ENCODE measurements at places on chromosomes 2 and 18.

GRCh38 chr2:19312949-19313348, 45.5 kb downstream of the OSR1 start:
- DNase-seq, result peak; percentile 77

- no peak for DNase-seq
These were observed 26.8 kb upstream of the IL1RL1 start for GRCh38 chr2:102284611-102285010.

DNA sequence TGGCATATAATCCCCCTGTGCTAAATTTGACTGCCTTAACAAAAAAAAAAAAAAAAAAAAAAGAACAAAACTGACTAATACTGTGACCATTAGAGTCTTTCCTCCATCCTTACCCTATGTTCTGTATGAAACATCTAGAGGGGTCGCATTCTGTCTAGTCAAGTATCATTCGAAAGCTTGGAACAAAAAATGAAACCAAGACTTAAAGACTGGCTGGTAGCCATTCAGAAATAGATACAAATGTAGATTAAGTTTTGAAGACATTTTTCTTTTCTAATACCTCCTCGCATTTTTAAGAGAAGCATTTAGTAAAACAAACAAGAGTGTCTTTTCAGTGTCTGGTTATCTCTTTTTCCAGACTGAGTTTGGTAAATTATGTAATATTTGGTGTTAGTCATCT, 66.7 kb downstream of the SPATS2L start:
- DNase-seq, result peak; percentile 28

DNA sequence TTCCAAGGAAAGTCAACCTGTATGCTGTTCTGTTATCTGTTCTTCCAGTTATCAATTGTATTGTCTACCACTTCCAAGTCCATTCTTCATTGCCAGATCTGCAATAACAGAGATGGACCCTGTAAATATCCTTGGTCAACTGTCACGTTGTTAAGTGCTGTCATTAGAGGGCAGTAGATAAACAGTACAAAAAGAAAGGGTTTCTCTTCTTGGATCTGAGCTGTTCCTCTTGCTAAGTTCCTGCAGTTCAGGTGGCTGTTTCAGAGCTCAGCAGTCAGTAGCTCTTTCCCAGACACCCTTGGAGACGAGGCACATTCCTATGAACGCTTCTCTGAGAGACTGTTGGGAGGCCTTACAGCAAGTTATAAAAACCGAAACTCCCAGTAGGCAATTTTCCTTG, 957.1 kb upstream of the CHAC2 start:
- peak; percentile 41 for DNase-seq

DNA sequence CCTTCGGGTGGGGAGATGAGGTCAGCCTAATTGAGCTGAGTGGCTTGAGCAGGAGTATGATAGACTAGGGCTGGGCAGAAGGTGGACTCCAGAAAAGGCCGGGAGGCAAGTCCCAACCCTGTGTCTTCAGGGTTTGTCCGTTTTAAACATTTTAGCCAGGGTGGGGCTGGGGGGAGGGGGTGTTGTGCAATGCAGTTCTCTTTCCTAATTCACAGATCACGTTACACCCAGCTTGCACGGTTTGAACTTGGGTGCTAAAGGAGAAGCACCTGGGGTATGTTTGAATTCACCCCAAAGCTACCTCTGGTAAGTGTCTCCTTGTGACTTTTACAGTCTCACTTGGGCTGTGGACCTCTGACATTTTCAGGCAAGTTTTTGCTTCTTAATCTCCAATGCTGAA, 233.3 kb downstream of the AGAP1 start:
- DNase-seq, result no peak

GRCh38 chr2:16244966-16245320, 304.6 kb downstream of the MYCN start:
- DNase-seq, result no peak

DNA sequence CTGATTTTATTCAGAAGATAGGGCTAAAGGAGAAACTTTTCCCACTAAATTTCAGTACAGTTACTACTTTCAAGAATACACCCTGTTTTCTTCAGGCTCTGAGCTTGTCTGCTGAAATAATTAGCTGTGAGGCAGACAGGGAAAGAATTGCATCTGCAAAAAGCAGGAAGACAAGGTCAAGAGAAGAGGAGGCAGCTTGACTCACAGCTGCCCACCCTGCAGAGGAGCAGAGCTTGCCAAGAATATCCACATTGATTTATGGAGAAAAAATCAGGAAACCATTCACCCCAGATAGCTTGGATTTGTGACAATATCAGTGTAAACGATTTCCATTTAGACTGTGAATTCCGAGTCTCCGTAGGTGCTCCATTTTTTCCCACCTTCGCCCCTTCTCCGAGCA, 49.0 kb downstream of the ACTR2 start:
- no peak for DNase-seq

DNA sequence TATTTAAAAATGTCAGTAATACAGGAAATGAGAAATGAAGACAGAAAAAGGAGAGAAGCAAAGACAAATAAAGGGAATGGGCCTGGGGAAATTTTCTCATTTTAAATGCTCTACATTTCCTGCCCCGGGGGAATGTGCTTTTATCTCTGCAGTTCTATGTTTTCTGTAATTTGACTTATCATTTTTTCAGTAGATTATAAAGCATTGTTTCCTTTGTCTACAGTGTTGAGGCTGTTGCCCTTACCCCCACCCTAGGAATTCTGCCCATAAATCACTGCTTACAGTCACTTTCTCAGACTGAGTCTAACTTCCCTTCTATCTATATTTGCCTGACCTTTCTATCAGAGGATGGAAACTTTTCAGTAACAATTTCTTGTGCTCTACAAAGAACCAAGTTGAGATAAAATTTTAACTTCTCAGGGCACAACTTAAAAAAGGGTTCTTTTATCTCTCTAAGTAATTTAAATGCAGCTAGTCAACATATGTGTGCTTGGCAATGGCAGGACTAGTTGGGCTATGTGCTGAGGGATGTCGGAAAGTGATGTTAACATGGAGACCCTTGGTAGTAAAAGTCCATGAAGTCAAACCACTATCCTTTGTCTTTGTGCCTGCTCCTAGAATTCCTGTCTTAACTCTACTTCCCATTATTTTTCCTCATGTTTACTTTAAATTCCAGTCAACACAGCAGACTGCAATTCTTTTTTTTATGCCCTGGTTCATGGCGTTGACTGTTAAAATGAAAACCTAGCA, 146.5 kb upstream of the MMADHC start:
- DNase-seq, result peak; percentile 65

DNA sequence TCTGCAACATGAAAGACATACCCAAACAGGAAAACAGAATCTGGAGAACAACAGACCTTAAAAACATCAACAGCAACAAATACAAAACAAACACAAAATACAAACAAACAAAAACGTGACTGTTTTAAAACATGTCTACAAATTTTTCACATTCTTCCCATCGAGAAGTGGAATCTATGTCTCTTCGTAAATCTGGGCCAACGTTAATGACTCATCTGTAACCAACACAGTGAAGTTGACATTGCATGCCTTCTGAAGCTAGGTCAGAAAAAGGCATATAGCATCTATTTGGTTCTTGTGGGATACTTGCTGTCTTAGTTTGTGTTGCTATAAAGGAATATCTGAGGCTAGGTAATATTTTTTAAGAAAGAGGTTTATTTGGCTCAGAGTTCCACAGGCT, 269.0 kb upstream of the FBXO11 start:
- DNase-seq, result peak; percentile 56

DNA sequence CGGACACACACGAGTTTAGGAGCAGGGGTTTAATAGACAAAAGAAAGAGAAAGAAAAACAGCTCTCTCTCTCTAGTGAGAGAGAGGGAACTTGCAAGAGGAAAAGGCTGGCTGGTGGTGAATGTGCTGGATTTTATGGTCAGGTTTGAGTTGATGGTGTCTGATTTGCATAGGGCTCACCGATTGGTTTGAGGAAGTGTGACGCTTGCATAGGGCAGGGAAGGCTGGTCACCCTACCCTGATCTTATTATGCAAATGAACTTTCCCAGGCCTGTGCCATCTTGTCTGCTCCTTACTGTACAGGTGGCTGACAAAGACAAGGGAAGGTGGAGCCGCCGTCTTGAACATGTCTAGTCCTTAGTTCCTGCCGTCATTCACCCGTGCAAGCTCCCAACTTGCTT, 408.9 kb downstream of the RIT2 start:
- no peak for DNase-seq

DNA sequence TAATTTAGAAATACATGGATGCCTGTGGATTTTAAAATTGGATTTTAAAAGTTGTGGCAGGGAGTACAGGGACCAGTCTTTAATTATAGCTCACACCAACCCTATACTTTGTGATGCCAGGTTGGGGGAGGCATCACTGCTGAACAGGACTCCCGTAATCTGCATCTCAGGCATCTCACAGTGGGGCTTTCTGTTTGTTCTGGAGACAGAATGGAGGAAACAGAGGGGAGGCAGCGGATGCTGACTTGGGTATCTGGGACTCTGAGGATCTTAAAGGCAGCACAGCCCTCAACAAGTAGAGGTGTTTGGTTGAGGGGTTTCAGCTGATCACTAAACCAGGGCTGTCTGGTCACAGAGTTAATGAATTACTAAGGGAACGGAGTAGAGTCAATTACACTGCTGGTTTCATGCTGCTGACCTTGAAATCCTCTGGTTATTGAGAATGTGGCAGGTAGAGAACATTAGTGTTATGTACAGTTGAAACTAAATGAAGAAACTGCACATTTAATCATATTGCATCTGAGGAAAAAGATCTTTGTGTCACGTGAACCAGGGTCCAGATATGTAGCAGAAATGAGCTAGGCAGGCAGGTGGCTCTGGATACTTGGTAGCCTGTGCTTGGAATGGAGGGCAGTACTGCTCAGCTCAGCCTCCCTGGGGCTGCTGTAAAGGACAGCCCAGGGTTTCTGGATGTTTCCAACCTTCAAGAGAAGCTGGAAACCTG, 40.3 kb downstream of the FHOD3 start:
- DNase-seq, result no peak

DNA sequence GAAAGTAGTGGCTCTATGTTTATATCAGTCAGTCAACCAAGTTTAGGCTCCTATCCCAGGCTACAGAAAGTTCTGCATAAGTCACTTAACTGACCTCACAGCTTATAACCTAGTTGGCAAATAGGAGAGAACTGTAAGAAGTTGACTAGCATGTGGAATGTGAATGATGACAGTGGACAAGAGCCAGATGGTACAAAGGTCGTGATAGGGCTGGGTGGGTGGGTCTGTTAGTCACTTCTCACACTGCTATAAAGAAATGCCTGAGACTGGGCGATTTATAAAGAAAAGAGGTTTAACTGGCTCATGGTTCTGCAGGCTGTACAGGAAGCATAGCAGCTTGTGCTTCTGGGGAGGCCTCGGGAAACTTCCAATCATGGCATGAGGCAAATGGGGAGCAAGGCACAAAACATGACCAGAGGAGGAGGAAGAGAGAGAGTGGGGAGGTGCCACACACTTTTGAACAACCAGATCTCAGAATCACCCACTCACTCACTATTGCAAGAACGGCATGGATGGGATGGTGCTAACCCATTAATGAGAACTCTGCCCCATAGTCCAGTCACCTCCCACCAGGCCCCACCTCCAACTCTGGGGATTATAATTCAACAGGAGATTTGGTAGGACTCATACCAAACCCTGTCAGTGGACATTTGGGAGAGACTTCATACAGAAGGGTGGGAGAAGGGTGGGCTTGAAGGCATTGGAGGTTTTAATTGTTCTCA, 68.8 kb downstream of the LTBP1 start:
- DNase-seq, result peak; percentile 87

DNA sequence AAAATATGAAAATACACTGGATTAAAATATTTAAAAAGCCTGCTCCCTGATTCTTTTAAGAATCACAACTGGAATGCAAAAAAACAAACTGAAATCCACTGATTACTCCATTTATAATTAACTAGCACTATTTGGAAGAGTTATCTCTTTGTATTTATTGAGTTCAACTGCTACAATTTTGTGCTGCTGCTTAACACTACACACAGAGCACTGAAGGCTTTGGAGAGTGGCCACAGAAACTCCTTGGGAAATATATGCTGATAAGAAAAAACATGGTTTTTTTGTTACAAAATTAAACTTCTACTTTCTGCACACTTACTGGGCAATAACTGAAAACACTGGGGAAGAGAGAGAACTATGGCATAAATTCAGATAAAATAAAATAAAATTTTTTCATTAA, 19.8 kb upstream of the BZW1 start:
- peak; percentile 65 for DNase-seq

- no peak for DNase-seq
These were observed 78.3 kb upstream of the ODC1 start for GRCh38 chr2:10526281-10527000.

- no peak for DNase-seq
These were observed 17.9 kb upstream of the SDC1 start for GRCh38 chr2:20242727-20243377.

GRCh38 chr2:45765728-45766254, 114.3 kb downstream of the PRKCE start:
- DNase-seq, result peak; percentile 53

- no peak for DNase-seq
These were observed 330.5 kb upstream of the TCF4 start for GRCh38 chr18:55918444-55918843.

- DNase-seq, result no peak
These were observed 511.5 kb downstream of the TNS1 start for GRCh38 chr2:217491271-217491670.

DNA sequence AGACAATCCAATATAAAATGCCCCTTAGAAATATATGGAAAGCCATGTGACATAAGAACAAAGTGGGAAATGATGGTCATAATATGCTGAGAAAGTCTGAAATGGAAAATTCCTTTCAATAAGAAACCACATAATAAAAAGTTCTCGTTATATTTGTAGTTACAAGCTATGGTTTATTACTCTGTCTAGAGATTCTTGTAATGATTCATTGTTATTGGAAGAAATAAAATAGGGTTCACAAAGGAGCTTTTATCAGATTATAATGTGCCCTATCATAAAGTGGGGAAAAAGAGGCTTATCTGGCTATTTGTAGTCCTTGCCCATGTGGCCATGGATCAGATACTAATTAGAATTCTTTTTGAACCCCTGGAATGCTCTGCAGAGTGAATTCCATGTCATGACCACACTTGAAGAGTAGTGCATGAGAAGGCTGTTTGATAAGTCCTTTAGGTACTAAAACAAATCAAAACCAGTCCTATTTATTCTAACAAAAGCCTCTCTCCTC, 420.7 kb upstream of the NRP2 start:
- DNase-seq, result no peak

- DNase-seq, result peak; percentile 18
These were observed 16.4 kb upstream of the TMEM247 start for GRCh38 chr2:46462936-46463335.

DNA sequence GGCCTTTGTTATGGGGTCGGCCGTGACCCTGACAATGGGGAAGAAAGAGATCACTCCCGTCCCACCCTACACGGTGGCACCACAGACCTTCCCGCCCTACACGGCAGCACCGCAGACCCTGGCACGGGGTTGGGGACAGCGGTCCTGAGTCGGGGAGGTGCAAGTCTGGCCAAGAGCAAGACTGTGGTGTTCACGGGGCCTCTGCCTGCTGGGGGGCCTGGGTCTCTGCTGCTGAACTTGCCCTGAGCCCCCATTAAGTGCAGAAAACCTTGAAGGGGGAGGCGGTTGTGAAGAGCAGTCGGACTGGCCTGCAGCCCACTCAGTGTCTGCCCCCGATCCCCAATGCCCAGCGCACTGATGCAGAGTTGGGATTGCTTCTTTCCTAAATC, 75.9 kb downstream of the SLC66A2 start:
- DNase-seq, result no peak

Measured in cardiac fibroblast (primary cell).